ENCODE measurements at places on chromosomes 11 and 22.
A peak's percentile ranks its signal among the peaks of the same experiment; 100 is the strongest.

DNA sequence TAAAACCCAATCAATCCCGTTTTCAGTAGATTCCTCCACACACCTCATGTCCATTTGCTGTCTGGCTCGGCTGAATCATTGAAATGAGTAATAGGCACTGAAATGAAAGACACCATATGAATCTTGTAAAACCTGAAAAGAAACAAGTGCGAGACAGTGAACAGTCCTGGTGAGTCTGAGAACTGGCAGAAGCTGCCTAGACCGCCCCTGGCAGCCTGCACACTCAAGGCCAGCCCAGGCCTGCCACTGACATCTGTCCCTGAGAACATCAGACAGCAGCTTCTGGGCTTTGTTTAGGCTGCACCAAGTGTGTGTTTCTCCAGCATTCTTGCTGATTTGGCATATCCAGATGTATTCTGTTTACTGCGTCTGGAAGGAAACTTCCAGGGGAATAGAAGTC lies 44.8 kb downstream of the ENDOD1 start:
- ATAC-seq = peak; percentile 100

DNA sequence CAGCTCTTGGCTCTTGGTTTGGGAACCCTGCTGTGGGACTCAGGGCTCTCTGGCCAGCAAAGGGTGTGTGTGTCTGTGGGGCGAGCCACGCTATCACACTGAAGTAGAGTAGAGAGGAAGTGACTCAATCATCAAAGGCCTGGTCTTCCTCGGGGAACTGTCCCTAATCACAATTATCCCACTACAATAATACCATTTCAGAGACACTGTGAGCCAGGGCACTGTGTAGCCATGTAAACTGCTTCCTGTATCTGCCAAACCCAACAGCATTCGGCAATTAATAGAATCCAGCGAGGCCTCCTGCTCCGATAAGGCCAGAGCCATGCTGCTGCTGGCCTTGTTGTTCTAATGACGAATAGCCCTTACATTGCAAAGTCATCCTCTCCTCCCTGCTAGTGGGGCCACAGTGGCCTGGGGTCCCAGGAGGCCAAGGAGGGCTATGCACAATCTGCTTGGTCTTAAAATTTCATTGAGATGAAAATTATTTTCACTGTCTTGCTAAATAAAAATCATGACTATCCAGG lies 49.8 kb upstream of the LMO2 start:
- ATAC-seq = peak; percentile 37

GRCh38 chr11:6547177-6547576 lies 50.1 kb downstream of the DNHD1 start:
- no peak for ATAC-seq

DNA sequence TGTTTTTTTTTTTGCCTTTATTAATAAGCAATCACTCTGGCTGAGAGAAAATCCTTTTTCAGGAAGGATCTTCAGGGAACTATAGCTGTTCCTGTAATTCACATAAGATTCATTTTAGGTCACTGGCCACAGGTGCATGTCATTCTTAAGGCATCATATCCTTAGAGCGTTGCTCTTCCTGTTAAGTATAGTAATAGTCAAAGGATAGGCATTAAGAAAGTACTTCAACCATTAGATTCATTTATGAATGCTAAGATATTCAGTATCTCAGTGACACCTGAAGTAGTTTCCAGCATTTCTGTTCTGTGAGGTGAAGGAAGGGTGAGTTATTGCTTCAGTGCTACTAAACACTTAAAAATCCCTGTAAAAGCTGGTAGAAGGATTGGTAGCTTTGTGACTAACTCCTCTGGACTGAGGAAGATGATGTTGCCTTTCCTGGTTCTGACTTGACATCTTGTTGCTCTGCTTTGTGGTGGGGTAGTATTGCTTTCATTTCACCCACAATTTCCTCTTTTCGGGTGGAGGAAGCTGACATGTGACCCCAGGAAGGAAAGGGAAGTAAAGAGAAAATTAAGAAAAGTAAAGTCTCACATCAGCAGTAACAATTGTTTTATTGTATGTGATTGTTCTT lies 34.7 kb downstream of the RNF169 start:
- peak; percentile 85 for ATAC-seq

DNA sequence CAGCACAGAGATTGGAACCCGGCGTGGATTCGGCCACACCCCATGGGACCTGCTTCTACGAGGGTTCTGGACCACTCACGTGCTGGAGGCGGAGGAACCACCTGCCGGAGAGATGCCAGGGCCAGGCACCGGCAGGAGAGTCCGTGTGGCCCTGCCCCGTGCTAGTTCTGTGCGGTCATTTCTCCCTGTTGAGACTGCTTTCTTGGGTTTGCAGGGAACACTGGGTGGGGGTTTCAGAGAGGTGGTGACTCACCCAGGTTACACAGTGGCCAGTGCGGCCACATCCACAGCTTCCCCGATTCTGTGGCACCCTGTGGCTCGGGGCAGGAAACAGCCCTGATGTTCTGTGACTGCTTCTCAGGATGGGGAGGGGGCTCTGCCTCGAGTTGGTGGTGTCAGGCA lies 3.6 kb upstream of the PHLDA2 start:
- ATAC-seq = peak; percentile 12

DNA sequence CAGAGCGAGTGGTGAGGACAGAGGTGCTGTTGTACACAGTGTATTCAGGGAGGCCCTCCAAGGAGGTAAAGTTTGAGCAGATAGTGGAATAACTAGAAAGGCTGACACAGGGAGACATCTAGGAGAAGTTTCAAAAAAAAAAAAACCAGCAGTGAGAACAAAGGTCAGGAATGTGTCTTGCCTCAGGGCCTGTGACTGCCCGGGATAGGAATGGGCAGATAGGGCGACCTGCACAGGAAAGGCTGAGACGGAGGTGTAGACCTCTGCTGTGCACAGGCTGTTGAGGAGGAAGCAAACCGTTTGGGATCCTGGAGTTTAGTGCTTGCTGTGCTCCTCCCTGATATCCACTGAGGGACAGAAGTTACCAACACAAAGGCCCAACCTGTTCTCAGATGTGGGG lies 406.5 kb upstream of the B3GAT1 start:
- no peak for ATAC-seq

- peak; percentile 13 for ATAC-seq
Measured at GRCh38 chr22:25027959-25028840, 75.7 kb downstream of the KIAA1671 start.

DNA sequence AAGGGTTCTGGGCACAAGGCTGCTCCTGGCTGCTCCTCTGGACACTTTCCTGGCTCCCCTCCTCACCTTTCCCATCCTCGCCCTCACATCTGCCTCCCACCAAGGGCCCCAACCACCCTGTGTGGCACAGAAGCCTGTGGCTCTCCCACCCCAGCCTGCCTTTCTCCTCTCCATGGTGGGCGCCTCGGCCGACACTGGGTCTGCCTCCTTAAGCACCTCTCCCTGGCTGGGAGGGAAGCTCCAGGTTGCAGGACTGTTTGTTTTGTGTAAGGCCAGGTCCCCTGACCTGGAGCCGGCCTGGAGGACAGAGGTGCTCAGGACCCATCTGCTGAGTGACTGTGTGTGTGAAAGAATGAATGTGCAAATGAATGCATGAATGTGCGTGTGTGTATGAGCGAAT lies 14.1 kb downstream of the MUC6 start:
- ATAC-seq = no peak

- no peak for ATAC-seq
Measured at GRCh38 chr11:63371396-63371795, 1.8 kb downstream of the SLC22A9 start.

DNA sequence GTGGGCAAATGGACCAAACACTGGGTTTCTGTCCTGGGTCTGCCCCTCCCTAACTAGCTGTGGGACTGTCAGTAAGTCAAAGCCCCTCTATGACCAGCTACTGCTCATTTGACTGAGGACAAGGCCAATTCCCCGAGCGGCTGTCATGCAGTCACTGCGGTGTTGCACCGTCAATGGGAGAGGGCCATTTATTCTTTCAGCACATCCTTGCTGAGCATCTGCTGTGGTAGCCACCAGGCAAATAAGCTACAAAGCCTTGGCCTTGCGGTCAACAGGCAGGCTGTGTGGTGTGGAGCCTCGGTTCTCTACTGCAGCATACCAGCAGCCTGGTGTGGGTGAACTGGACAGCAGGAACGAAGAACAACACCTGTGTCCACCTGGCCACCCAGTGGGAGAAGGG lies 25.8 kb upstream of the SERPIND1 start:
- no peak for ATAC-seq

DNA sequence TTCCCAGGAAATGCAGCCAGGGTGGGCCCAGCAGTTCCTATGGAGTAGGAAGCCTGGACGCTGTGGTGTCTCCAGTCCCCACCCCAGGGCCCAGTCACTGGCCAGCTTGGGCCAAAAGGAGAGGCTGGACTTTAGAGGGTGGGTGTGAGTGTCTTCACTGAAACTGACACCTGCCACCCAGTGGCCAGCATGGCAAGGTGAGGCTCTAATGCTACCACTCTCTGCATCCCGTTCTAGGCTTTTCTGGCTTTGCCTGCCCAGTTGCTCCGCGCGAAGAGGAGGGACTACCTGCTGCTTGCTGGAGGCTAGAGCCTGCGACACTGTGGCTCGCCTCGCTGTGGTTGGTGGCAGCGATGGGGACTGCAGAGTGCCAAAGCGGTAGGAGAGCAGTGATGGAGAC lies 35.4 kb downstream of the C22orf42 start:
- no peak for ATAC-seq

- no peak for ATAC-seq
Measured at GRCh38 chr11:73317373-73317772, 9.3 kb downstream of the ARHGEF17 start.

DNA sequence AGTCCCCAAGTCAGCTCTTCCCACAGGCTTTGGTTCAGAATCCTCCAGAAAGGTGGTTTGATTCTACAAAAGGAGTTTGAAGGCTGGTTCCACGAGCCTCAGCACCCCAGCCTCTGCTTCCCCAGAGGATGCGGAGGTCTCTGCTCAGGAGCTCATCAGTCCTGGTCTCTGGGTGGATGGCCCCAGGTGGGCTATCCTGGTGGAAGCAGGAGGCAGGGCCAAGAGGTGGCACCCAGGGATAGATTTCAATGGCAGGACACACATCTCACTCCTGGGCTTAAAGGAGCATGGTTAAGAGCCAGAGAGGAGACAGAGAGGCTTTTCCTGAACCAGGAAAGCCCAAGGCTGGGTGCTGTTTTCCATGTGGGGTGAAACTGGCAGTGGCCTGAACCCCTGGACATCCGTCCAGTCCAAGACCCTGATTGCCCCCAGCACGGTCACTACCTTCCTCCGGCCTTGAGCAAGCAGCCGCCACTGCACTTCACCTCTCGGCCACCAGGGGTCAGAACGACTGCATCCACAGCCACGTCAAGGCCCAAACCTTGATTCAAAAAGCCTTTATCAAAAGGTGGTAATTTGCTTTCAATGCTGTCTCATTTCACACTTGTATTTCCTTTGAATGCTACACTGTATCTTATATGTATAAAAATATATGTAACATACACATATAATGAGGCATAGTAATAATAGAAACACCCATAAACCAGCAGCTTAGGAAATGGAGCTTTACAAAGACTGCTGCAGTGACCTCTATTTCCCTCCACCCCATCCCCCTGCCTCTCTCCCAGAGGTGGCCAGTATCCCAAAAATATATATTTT lies 19.3 kb upstream of the FXYD2 start:
- peak; percentile 78 for ATAC-seq

DNA sequence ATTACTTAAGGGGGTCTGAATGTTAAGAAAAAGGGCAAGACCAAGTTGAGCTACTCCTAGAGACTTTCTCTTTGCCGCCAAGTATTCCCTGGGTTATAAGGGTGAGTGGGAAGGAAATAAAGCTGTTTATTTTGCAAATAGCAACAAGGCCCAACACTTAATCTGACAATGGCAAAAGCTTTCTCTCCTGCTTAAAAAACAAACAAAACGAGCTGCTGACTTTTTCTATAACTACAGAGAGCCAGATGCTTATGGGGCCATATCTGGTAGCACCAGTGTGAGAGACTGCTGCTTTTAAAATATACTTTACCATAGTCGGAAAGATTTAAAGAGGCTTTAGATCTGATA lies 2.3 kb upstream of the KDM2A start:
- ATAC-seq = no peak

DNA sequence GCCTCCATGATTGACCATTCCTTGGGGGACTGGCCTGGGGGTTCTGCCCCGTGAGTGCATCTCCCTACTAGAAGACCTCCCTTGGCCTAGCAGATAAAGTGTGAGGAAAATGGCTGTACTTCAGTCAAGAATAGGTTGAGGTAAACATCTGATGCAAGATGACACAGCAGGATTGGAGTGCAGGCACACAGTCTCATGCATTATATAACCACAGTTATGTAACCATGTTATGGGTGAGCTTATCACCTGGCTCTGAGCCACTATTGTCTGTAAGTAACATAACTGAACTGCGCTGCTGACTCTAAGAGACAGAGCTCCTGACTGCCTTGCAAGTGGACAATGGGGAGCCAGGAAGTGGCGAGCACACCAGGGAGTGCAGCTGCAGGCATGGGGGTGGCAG lies 378.7 kb upstream of the ANO5 start:
- ATAC-seq = no peak
